T-helper 17 cell (primary cell): ENCODE measurements at places on chromosomes 7 and 10. TPM values are rescaled to one million over a fixed set of nuclear protein-coding genes. Genes with fewer than 3 reads are reported as not detected.
A peak's percentile ranks its signal among the peaks of the same experiment; 100 is the strongest.

DNA sequence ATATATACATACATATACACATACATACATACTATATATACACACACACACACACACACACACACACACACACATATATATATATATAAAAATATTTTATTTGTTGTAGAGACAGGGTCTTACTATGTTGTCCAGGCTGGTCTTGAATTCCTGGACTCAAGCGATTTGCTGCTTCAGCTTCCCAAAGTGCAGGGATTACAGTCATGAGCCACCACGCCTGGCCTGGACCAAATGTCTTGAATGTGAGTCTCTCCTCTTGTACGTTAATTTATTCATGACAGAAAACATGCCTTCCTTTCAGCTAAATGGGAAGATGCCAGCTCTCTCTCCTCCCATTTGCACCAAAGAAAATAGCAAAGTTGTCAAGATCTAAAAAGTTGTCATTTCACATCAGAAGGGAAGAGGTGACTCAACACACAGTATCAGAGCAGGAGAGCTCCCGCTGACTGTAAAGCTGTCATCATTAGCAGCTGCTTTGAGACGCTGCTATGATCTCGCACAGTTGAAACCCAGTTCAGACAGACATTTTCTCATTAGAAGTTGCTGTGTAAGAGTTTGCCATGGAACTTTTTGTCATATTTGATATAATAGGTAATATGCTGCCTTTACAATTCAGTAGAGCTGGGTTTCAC, 224.3 kb downstream of the SFMBT2 start:
- H3K27ac ChIP-seq: no peak overlapping the region
- H3K4me3 ChIP-seq: no peak overlapping the region
- H3K36me3 ChIP-seq: peaks cover 9% of the 10 kb centered on the region
- peaks cover 14% of the 10 kb centered on the region for H3K4me1 ChIP-seq
- DNase-seq: no peak
- no peaks in the 10 kb centered on the region for H3K27me3 ChIP-seq

- H3K36me3 ChIP-seq: peaks cover 13% of the 10 kb centered on the region
- H3K27ac ChIP-seq: peak overlapping the region; percentile 92
- peaks cover 33% of the 10 kb centered on the region for H3K4me1 ChIP-seq
- no peak overlapping the region for H3K4me3 ChIP-seq
- no peaks in the 10 kb centered on the region for H3K27me3 ChIP-seq
Measured at GRCh38 chr10:11272915-11273389, 255.3 kb downstream of the CELF2 start.

DNA sequence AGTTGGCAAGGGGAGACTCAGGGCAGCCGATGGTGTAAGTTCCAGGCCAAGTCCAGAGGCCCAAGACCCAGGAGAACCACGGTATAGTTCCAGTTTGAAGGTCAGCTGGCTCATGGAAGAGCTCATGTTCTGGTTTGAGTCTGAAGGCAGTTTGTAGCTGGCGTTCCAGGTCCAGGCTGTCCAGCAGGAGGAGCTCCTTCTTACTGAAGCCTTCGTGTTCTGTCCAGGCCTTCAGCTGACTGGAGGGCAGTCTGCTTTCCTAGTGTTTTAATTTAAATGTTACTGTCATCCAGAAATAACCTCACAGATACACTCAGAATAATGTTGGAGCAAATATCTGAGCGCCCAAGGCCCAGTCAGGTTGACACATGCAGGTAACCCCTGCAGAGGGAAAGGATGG, 4.2 kb downstream of the SUN1 start:
- no peaks in the 10 kb centered on the region for H3K36me3 ChIP-seq
- no peaks in the 10 kb centered on the region for H3K27me3 ChIP-seq
- H3K4me1 ChIP-seq: peaks cover 24% of the 10 kb centered on the region
- peak overlapping the region; percentile 84 for H3K27ac ChIP-seq
- peak overlapping the region; percentile 36 for H3K4me3 ChIP-seq
- DNase-seq: no peak

The STRIP2 gene
- 2.1 TPM for total RNA-seq

The TMEM60 gene
- 6.3 TPM for total RNA-seq
